ENCODE measurements at places on chromosomes 5 and 9.

DNA sequence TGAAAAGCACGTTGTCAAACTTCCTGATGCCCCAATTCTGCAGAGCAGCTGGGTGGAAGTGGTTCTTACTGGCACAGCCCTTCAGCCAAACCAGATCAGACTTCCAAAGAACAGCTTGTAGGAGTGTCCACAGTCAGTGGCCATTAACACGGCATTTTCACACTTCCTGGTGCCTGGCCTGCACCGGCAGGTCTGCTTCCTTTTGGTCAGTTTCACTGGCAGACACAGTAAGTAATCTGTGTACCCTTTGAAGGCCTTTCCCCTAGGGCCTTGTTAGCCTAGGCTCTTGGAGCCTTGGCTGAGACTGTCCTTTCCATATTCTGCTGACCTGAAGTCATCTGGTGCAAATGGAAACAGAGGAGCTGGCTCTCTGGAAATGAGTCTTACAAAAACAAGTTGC lies 297.5 kb upstream of the TNC start:
- no peak for DNase-seq

GRCh38 chr9:1046639-1047572 lies 3.3 kb upstream of the DMRT2 start:
- no peak for DNase-seq

DNA sequence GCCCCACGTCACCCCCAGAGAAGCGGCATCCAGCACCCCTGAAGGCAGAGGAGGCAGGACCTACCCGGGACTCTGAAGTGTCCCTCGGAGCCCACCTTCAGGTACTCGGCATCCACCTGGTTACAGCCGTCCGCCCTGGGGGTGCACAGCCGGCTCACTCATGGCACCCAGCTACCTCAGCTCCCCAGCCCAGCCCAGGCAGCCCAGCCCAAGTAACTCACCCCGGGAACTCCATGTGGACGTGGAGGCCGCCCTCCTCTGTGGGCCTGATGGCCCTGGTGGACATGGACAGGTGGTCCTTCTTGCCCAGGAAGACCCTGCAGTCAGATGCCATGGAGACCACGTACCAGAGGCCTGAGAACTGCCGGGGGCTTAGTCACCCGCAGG lies 676 bp downstream of the LCN15 start:
- no peak for DNase-seq

GRCh38 chr5:60743511-60744314 lies 43.7 kb upstream of the DEPDC1B start:
- no peak for DNase-seq

GRCh38 chr5:53011233-53011632 lies 22.1 kb downstream of the ITGA2 start:
- no peak for DNase-seq

GRCh38 chr5:138488481-138488945 lies 23.2 kb downstream of the EGR1 start:
- no peak for DNase-seq

GRCh38 chr5:172052450-172053236 lies 46.2 kb upstream of the FBXW11 start:
- no peak for DNase-seq

DNA sequence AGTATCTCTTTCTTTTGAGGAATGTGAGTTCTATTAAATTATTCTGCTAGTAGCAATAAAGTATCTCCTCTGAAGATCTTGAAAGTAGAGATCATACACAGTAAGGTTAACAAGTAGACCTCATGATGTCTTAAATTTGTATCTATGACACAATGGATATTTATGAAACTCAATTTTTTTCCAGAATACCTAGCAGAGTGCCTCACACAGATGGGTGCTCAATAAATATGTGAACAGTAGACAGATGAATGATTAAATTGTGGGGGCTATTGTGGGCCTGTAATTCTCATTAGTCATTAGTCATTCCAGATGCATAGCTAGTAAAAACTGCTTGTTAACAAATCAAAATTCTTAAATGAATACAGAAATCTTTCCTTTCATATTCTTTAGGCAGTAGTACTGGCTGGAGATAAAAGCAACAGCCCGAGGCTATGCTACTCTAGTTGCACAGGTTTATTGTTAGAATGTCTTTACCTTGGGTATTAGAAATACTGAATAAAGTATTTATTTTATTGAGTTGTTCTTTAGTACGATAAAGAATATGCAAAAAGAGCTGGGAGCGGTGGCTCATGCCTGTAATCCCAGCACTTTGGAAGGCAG lies 22.0 kb downstream of the CHD1 start:
- DNase-seq: no peak

GRCh38 chr9:135962696-135963307 lies 1.6 kb upstream of the UBAC1 start:
- DNase-seq: no peak

DNA sequence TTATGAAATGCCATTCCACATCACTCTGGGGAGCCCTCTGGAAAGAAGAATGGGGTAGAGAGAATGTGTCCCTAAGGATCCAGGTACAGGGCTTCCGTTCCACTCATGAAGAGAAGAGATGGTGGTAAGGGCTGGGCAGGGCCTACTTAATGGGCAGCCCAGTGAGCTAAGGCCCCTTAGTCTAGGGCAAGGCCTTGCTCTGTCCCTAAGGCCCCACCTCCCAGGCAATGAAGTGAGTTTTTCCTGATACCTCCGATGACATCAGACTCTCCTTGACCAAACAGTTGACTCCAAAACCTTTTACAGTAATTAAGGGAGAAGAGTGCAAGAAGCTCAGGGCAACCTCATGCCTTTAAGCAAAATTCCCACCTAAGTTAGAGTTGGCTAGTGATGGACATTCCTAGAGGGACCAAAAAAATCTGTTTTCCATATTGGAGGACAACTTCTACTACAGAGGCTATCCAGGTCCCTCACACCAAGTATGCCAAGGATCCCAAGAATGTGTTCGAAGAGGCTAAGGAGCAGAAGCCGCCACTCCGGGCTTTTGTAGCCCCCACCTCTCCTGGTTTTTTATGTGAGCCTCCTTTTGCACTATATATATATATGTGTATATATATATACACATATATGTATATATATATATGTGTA lies 5.9 kb downstream of the KLF9 start:
- DNase-seq: no peak

Measured in NCI-H82 (cell line).